Mucosa of descending colon (tissue), 3 donors: ENCODE measurements at places on chromosomes 6 and 20.

DNA sequence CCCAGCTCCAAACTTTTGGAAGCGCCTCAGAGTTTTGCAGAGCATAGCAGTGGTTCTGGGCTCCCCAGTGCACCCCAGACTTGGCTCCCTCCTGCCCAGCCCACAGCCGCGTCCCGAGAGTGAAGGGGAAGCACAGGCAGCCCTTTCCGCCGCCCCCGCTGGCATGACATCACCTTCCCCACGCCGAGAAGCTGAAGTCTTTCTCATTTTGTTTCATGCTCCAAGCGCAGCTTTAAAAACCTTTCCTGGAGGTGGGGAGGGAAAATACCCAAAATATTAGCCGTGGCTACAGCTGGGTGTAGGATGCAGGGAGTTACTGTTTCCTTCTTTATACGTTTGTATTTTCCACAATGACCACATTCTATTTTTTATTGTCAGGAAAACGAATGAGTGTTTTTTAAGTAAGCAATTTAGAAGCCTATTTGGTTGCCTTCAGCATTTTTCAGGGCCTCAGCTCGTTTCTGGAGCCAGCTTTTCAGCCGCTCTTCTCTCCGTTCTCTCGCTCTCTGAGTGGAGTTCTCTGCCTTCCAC is 72.9 kb downstream of the SNX5 start:
- no peak for DNase-seq

- no peak for DNase-seq
Observed at GRCh38 chr20:32628960-32629530, 43.9 kb upstream of the NOL4L start.

DNA sequence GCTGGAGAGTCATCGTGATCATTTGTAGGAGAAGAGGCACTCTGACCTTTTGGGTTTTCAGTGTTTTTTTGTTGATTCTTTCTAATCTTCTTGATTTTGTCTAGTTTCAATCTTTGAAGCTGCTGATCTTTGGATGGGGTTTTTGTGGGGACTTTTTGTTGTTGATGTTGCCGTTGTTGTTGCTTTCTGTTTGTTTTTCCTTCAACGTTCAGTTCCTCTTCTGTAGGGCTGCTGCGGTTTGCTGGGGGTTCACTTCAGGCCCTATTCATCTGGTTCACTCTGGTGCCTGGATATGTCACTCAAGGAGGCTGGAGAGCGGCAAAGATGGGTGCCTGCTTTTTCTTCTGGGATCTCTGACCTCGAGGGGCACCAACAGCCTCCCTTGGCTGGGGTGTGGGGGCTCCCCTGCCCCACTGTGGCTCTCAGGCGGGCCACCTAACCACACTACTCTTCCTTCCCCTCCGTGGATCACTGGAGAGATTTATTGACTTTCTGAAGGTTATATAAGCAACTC is 21.5 kb upstream of the TMEM244 start:
- DNase-seq, result no peak

- no peak for DNase-seq
Observed at GRCh38 chr6:31157513-31158139, at the start of gene CCHCR1. Gene CCHCR1 (minus strand): TSS chr6:31157802. CDS start chr6:31157600, 202 bp downstream.

DNA sequence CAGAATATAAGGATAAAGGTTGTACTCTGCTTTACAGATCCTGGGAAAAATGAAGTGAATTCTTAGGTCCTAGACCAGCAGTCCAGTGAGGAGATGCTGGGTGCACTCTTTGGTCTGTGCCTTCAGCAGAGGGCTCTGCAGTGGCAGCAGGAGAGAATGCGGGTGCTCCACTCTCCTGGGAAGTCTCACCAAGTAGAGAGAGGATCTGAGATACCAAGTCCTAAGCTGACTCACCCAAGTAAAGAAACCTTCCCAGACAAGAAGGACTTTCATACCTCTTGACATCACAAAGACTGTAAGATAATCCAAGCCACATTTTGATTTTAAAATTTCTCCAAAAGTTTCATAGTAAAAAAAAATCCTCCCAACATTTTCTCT is 116.9 kb upstream of the EMILIN3 start:
- DNase-seq, result no peak

GRCh38 chr6:3340358-3340802 is 81.6 kb downstream of the PSMG4 start:
- DNase-seq, result no peak

GRCh38 chr6:14616656-14617055 is 499.1 kb downstream of the CD83 start:
- DNase-seq, result no peak

GRCh38 chr20:36856691-36857635 is 19.0 kb upstream of the TLDC2 start:
- peak; percentile 43 for DNase-seq

- DNase-seq, result no peak
Observed at GRCh38 chr20:49862607-49863200, 50.1 kb downstream of the SLC9A8 start.

DNA sequence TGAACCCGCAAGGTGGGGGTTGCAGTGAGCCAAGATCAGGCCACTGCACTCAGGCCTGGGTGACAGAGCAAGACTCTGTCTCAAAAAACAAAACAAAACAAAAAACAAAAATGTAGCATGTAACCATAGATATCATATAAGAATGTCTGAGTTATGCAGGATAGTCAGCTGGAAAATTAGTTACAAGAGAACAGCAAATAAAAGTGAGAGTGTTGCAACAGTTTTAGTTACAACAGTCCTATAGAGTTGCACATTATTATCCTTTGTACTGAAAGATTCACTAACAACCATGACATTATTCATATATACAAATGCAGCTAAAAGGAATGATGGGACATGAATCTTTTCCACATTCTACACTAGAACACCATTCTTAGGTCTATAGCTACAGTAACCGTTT is 16.4 kb downstream of the RNF24 start:
- DNase-seq, result no peak

DNA sequence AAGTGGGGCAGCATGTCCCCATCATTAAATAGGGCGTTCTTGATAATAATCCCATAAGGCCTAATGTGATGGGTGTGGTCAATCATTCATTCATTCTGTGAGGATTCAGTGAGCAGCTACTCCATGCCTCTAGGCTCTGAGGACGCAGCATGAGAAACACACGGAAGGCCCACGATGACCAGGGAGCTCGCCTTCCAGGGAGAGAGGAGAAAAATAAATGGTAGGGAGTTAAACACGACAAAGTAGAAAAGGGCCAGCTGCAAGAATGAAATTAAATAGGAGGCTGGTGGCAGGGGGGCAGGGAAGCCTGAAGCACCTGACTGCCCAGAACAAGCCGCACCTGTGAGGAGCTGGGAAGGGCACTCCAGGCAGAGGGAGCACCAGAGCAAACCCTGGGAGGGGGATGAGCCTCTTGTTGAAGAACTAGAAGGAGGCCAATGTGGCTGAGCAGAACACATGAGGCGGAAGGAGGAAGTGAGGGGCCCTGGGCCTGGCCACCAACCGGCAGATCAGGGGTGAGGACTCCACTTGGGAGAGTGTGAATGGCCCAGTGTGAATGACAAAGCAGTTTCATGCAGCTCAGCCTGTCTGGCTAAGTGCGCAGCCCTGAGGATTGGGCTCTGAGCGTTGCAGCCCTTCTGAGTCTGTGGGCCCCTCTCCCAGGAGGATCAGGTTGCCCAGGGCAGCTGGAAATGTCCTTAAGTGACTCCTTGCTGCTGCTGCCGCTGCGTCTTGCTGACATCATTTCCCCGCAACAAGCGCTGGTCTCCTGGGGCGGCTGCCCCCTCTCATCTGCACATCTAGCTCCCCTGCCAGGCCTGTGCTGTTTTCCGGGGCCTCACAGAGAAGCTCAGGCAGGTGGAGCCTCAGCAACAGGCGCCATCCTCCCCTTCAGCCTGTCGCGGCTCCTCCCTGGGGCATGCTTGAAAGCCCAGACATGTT is 99.9 kb downstream of the CDH26 start:
- DNase-seq, result no peak

DNA sequence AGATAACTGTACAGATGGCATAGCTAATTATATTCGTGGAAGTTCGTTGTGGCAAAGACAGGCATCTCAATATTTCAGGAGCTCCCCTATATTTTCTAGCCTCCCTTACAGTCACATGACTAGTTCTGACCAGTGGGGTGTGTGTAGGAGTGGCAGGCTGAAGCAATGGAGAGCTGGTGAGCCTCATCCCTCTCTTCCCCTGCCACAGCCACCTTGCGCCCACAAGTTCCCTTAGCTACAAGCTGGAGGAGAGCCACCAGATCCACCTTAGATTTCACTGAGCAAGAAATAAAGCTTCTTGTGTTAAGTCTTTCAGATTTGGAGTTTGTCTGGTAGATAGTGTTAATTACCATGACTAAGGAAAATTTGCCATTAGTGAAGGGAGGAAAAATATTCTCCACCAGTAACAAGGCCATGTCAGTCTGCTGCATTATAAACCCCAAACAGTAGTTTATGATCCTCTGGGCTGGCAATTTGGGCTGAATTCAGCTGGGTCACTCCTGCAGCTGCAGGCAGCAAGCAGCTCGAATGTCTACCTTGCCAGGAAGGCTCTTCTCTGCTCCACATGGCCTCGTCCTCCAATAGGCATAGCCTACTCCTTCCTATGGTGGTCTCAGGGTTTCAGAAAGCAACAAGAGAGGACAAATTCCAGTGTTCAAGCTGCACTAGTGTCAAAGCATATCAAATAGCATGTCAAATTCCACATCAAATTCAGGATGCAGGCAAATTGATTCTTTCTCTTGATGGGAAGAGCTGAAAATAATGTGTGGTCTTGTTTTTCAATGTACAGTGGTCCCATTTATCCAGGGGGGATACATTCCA is 7.4 kb upstream of the RBCK1 start:
- DNase-seq, result peak; percentile 12

GRCh38 chr6:7410851-7411250 is 21.2 kb downstream of the RIOK1 start:
- DNase-seq, result no peak

- DNase-seq, result peak; percentile 47
Observed at GRCh38 chr6:167047554-167047953, 48.4 kb downstream of the CEP43 start.

DNA sequence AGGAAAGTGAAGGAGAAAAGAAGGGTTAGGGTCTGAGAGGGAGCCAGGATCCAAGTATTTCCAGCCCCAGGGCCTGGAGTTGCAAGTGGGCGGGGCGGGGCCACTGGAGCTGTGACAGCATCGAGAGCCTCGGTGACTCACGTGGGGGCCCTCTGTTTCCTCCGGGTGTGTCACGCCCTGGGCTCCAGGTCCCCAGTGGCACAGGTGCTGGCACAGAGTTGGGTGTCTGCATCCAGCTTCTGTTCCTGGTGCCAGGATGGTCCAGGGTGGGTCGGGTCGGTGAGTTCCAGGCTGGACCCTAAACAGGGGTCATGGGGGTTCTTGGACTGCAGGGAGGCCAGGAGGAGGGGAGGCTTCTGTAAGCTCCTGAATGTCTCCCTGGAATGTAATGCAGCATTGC is 16.7 kb downstream of the RAET1L start:
- no peak for DNase-seq

DNA sequence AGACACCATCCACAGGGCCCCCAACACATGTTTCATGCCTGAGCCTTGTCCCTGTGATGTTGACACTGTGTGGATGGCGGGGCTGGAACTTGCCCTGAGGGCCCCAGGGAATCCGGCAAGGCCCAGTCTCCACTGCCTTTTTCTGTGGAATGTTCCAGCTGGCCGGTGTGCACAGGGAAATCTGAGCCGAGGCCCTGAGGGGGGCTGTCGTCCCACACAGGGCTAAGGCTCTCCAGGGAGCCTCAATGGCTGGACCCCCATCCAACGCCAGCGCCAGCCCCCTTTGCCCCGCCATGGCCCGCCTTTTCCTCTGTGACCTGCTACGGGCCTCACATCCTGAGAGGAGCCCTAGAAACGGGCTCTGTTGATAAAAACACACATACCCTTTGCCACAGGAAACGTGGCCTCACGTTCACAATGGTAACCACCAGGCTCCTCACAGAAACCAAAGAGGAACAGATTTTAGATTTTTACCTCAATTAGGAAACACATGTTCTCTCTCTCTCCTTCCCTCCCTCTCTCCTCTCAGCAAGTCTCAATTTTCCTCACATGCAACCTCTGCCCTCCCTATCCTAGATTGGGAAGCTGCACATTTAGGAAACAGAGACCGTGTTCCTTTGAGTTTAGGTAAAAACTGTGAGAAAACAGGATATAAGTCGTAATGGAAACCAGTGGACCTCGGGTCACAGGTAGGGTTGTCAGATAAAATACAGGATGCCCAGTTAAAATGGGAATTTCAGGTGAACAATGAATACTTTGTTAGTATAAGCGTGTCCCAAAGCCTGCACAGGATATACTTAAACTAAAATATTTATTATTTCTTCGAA is 13.7 kb upstream of the ZNF831 start:
- no peak for DNase-seq

GRCh38 chr6:141152951-141153350 is 979.8 kb upstream of the GJE1 start:
- no peak for DNase-seq

- no peak for DNase-seq
Observed at GRCh38 chr6:154070657-154071056, 31.6 kb downstream of the OPRM1 start.

GRCh38 chr20:16944745-16945144 is 196.6 kb downstream of the OTOR start:
- DNase-seq, result no peak

DNA sequence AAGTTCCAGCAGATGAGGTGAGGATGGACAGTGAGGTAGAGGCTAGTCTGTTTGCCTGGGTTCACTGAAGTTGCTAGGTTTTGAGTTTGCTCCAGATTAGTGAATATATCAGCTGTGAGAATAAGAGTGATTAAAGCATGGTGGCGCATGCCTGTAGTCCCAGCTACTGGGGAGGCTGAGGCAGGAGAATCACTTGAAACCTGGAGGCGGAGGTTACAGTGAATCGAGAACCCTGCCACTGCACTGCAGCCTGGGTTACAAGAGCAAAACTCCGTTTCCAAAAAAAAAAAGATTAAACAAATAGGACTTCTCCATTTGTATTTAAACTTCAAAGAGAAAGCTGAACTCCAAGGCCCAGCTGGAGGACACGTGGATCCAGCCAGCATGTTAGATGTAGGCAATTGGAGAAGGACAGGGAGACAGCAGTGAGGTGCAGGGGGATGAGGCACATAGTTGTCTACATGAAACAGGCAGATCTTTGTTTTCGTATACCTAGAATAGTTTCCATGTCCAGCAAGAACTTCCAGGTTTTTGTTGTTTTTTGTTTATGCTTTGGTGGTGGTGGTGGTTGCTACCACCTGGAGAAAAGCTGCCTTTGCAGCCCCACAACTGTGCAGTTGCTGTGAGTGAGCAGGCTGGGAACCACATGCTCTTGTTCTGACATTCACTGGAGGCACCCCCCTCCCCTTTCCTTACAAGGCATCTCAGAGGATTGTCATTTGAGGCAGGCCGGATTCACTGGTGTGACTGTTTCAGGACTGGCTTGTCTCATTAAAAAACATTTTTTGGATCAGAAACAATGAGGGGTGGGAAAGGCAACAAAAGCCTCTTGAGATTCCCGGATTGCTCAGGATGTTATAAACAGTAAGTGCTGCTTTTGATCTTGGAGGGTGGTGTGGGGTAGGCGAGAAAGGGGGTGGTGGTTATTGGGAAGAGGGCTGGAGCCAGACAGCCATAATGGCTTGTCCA is 72.3 kb downstream of the JARID2 start:
- no peak for DNase-seq

- no peak for DNase-seq
Observed at GRCh38 chr6:158645064-158646022, 800 bp upstream of the DYNLT1 start.

GRCh38 chr6:17812311-17812710 is 105.6 kb upstream of the NUP153 start:
- DNase-seq, result no peak

GRCh38 chr6:34152806-34153520 is 7.1 kb upstream of the GRM4 start:
- no peak for DNase-seq
